T1000 (cell line): ENCODE measurements at places on chromosomes 12 and 14.

DNA sequence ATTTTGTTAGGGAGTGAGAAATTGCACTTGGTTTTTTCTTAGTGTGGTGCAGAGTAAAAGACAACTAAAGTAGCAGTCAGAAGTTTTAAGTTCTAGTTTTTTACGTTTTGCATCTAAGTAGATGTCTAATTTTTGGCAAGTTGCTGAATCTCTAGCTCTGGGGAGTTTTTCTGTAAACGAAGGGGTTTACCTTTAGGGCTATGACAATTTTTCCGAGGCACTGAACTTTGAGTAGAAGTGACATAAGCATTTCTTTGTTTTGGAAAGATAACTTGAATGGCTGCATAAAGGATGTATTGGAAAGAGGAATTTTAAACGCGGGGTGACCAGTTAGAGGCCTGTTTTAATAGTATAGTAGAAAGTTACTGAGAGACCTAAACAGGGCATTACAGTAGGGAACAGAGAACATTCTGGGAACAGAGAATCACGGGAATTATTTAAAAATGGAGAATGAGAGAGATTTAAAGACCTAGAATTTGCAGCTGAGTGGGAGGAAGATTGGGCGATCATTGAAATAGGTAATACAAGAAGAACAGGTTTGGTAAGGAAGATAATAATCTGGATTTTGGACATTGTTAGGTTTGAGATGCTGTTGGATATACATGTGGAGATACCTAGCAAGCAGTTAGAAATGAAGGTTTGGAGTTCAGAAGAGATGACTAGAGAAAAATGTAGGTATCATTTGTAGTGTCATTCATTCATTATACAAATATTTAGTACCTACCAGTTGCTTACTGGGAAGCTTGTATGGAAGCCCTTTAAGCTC lies 1.2 kb downstream of the ZNF410 start:
- DNase-seq, result no peak

- DNase-seq, result peak; percentile 100
These were observed 21.6 kb upstream of the NR4A1 start for GRCh38 chr12:52029685-52030084.

DNA sequence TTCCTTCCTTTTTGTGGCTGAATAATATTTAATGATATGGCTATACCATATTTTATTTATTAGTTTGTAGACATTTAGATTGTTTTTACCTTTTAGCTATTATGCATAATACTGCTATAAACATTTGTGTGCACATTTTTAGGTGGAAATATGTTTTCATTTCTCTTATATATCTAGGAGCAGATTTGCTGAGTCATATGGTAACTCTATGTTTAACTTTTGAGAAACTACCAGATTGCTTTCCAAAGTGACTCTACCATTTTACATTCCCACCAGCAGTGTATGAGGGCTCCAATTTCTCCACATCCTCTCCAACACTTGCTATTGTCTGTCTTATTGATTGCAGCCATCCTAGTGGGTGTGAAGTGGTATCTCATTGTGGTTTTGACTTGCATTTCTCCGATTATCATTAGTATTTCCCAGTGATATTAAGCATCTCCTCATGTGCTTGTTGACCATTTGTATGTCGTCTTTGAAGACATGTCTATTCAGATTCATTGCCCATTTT lies 160.2 kb downstream of the KICS2 start:
- no peak for DNase-seq

- DNase-seq, result no peak
These were observed 29.5 kb downstream of the SNRNP35 start for GRCh38 chr12:123487428-123487827.

DNA sequence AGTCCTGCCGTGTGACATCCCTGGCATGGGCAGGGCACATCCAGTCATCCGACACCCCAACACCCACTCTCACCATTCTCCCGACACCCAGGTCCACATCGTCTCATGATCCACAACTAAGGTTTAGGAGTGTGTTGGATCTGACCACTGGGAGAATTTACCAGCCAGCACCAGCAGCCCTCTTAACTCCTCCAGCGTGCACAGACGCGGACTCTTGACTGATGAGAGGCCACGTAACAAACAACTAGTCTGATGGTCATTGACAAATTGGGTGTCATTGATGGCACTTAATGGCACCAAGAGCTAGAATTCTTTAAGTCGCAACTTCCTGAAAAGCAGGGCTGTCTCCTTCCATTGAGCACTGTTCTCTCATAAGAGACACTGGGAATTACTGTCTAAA lies 203.0 kb upstream of the SFSWAP start:
- no peak for DNase-seq

- no peak for DNase-seq
These were observed 433.6 kb downstream of the AEBP2 start for GRCh38 chr12:19872621-19873540.

- no peak for DNase-seq
These were observed 5.2 kb upstream of the ACADS start for GRCh38 chr12:120720234-120720986.

DNA sequence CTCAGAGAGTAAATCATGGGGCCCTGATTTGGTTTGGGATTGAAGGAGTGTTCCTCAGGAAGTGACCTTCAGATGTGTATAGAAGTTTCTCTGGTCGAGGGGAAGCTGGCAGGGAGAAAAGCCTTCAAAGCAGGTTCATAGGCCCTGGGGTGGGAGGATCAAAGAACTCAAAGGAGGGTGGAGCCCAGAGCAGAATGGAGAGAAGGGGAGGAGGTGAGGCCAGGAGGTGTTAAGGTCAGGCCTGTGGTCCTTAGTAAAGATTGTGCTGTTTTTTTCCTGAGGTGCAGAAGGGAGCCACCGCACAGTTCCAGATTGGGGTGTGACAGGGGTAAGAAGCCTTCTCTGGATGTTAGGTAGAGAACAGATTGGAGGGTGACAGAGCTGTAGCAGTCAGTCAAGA lies 9.7 kb upstream of the CFAP251 start:
- DNase-seq, result no peak

GRCh38 chr12:33472299-33472698 lies 32.7 kb upstream of the SYT10 start:
- peak; percentile 38 for DNase-seq

GRCh38 chr14:45144658-45145057 lies 8.9 kb downstream of the FANCM start:
- no peak for DNase-seq
